ENCODE measurements at places on chromosomes 12 and 14.

- no peak for DNase-seq
These were observed 30.4 kb downstream of the KANSL2 start for GRCh38 chr12:48651681-48652080.

- DNase-seq = no peak
These were observed 46.0 kb upstream of the ISM2 start for GRCh38 chr14:77544571-77544970.

DNA sequence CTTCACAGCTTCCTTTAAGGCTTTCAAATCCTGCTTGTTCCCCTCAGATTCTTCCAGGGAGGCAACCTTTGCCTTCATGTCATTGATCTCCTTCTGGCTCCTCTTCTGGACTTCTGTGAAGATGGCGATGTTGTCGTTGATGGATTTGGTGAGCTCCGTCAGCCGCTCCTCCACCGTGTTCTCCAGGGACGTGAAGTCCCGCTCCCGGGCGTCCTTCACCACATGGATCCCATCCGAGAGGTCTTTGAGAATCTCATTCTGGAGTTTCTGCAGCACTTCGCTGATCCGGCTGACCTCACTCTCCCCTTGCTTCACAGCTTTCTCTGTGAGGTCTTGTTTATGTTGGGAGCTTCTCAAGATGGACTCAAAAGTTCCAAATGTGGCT is 7.9 kb downstream of the CKAP4 start:
- DNase-seq = no peak

DNA sequence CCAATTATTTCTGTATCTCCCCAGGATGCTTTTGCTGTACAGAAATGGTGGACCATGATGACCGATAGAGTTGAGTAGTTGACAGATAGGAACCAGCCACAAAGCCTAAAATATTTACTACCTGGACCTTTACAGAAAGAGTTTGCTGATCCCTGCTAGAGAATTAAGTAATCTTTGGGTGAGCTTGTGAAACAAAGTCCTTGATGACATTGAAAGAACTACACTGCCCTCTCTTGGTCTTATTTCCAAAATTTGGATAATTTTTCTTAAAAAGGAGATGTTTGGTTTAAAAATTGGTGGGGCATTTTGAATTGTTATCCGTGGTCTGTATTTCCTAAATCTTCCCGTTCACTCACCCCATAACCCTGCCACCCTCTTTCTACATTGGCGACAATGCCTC is 13.7 kb upstream of the TCTN1 start:
- peak; percentile 87 for DNase-seq

GRCh38 chr12:131100031-131100674 is 146.4 kb downstream of the ADGRD1 start:
- DNase-seq = no peak

GRCh38 chr12:45343269-45344051 is 127.6 kb downstream of the ANO6 start:
- DNase-seq = no peak

- no peak for DNase-seq
These were observed 9.6 kb downstream of the ARF3 start for GRCh38 chr12:48947727-48948126.

All from Kasumi-1 (cell line).